ENCODE measurements at places on chromosomes 7 and 10.

DNA sequence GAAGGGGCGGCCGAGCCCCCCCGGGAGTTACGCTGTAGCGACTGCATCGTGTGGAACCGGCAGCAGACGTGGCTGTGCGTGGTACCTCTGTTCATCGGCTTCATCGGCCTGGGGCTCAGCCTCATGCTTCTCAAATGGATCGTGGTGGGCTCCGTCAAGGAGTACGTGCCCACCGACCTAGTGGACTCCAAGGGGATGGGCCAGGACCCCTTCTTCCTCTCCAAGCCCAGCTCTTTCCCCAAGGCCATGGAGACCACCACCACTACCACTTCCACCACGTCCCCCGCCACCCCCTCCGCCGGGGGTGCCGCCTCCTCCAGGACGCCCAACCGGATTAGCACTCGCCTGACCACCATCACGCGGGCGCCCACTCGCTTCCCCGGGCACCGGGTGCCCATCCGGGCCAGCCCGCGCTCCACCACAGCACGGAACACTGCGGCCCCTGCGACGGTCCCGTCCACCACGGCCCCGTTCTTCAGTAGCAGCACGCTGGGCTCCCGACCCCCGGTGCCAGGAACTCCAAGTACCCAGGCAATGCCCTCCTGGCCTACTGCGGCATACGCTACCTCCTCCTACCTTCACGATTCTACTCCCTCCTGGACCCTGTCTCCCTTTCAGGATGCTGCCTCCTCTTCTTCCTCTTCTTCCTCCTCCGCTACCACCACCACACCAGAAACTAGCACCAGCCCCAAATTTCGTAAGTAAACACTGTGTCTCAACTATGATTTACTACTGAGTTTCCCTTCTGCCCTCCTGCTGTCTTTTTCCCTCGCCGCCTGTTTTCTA lies 666 bp downstream of the NRG3 start:
- no peak for DNase-seq

- DNase-seq, result no peak
These were observed 110.2 kb upstream of the FAM20C start for GRCh38 chr7:81926-82756.

DNA sequence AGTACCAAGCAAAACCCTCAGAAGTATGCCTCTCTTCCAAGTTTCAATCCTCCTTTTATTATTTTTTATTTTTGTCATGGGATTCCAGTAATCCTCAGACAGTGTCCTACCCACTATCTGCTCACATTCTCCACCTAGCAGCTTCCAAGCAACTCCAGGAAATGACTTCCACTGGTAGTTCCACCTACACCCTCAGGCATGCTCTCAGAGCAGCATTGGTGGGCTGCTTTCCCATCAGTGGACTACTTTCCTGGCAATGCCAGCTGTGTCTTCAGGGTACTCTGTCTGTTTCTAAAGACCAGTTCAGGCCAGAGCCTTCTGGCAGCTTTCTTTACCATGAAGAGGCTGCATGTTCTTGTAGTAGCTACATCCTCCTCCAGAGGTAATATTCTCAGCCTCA lies 244.0 kb downstream of the HGF start:
- DNase-seq, result no peak

GRCh38 chr7:66140924-66141323 lies 26.3 kb downstream of the CRCP start:
- DNase-seq, result peak; percentile 55

DNA sequence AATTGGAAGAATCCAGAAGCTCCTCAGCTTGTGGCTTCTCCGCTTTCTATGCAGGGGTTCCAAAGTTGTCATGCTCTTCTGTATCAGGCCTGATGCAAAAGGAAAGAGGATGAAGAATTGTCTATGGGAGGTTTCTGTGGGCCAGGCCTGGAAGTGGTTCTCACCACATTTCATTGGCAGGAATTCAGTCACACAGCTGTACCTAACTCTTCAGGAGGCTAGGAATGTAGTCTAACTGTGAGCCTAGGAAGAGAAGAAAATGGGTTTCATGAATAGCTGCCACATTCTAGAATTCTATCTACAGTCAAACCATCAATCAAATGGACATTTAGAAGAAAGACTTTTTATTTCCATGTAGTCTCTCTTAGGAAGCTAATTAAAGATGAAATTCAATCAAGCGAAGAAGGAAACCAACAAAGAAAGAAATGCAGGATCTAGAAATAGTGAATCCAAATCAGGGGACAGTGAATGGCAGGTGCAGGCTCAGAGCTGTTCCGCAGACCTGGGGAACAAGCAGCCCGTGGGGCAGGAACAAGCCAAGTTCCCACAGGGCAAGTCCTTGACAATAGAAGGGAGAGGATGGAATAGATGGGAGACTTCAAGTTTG lies 25.4 kb upstream of the USP6NL start:
- no peak for DNase-seq

DNA sequence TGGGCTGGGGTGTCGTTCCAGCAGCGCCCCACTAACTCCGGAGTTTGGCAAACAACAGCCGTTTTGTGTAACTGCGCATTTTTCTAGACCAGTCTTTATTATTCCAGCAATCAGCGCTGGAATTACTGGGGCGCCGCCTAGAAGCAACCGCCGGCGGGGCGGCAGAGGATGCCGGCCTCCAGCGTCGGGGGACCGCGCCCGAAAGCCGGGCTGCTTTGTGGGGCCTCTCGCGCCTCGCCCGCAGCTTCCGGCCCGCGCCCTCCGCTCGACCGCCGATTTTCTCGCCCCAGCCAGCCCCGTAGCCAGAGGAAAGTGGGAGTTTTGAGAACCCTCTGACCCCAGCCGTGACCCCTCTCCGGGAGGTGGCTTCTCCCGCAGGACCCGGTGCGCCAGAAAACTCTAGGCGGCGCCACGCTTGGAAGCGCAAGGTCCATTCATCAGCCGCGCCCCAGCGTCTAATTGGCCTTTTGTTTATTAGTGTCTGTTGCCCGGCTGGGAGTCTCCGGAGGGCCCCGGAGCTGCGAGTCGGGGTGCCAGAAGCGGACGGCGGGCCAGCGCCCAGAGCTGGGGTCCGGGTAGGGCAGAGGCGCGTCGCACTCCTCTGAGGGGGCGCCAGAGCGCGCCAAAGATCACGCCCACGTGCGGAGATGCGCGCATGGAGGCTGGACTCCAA lies 10.7 kb downstream of the EMX2 start:
- DNase-seq, result no peak

- no peak for DNase-seq
These were observed 42.3 kb downstream of the AKR1E2 start for GRCh38 chr10:4868357-4868657.

GRCh38 chr7:105413887-105414437 lies 25.2 kb upstream of the SRPK2 start:
- DNase-seq, result no peak

DNA sequence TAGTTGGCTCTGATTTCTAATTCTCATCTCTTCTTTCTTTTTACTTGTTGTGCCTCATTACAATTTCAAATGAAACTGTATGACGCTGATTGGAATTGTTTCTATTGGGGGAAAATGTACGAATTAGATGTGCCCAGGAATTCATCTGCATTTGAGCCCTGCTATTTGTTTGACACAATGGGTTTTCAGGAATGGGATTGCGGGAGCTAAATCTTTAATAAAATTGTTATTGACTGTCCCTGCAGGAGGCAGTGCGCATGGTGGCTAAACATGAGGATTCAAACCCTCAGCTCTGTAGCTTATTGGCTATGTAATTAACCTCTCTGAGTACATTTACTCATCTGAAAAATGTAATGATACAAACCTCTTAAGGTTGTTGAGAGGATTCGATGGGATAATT lies 181.6 kb downstream of the NXPH1 start:
- no peak for DNase-seq

- DNase-seq, result no peak
These were observed 573.5 kb downstream of the CCSER2 start for GRCh38 chr10:84901885-84902284.

DNA sequence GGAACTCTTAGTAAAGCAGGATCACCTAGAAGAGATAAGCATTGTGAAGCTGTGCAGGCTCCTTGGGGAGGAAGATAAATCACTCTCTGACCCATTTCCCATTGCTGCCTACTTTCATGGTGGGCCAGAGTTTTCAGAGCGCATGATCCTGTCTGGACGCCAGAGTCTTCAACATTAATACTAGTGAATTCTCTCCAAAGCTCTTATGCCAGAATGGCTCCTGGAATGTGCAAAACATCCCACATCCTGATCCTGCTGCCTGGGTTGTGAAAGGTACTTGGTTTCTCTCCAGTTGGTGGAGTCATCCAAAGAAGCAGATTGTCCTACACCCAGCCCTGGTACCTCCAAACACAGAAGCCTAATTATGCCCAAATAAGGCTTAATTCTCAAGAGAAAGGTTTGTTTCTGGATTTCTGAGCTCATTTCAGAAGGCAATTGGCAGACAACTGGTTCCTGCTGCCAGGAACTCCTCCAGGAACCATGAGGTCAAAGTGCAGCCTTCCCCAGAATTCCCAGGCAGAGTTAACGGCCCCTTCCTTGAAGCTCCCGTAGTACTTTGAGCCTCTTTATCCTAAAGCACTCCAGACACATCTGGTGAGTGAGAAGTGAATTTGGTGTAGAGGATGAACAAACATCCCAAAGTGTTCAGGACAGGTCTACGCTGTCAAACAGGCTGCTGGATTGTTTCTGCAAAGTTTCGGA lies 495.2 kb downstream of the PLXNA4 start:
- DNase-seq, result no peak

- no peak for DNase-seq
These were observed 54.9 kb downstream of the KCNH2 start for GRCh38 chr7:150923196-150923595.

GRCh38 chr7:103710247-103710646 lies 264.2 kb upstream of the SLC26A5 start:
- DNase-seq, result no peak

- DNase-seq, result no peak
These were observed 28.6 kb downstream of the RABGEF1 start for GRCh38 chr7:66768865-66769832.

DNA sequence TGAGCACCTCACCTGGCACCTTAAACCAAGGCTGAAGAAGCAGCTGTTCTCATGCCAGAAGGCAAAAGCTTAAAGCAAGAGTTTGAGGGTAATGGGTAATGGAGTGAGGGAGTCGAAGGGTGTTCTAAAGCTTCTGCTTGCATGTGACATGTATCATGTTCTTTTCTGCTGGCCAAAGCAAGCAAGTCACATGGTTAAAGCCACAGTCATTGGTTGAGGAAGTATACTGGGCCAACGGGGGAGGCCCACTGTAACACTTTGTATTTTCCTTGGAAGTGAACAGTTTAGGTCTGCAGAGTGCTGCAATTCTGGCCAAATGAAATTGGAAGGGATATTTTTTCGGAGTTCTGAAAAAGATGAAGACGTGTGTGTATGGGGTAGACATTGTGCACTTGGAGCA lies 75.7 kb downstream of the REEP3 start:
- DNase-seq, result no peak

DNA sequence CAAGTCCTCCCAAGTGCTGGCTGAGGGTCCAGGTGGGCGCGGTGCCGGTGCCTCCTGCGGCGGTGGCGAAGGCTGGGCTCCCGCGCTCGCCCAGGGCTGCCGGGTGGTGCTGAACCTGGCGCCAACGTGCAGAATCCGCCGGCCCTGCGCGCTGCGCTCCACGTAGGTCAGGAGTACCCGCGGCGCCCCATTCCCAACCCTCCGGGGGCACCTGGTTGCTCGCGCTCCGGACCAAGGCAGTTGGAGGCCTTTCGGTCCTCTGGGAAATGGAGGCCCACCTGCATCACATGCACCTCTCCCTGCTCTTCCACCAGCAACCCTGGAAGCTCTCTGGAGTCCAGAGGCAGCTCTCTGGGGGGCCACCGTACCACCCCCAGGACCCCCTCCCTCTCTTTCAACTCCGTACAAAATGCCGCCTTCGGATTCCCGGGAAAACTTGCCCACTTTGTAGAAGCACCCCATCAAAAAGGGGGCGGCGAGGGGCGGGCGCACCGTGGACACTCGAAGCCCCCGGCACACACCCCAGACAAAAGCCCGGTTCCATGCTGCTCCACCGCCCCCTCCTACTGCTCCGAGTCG lies 745 bp downstream of the SLC16A9 start:
- DNase-seq, result peak; percentile 20

- DNase-seq, result no peak
These were observed 30.3 kb downstream of the CCDC3 start for GRCh38 chr10:12971001-12971788.

DNA sequence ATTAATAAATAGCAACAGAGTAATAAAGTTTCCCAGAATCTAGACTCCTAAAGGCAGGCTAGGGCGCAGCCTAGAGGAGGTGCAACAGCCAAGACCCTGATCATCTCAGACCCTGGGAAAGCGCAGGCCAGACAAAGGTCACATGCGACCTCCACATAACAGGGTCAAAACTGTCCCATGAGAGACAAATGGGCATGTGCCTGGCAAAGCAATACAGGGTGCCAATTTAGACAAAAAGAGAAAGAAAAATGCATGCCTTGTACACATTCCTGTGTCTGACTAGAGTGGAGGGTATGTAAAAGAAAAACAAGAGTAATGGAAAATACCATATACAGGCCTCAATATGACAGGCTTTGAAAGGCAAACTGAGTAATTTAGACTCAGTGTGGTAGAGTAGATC lies 22.2 kb downstream of the MPP7 start:
- no peak for DNase-seq

DNA sequence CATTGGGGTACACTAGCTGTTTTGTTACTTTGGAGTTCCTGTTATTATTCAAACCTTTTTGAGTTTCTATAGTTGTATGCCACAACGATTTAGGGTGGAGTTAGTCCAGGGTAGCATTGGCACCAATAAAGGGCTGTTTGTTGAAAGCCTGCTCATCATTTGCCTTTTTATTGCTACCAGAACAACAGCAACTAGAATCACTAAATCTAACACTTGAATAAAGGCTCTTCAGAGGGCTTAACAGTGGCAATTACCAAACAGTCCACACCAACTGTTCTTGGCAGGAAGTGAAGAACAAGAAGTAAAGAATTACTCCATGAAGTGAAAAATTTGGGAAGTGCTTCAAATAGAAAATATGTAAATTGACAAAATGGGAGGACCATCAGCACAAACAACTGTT lies 621.4 kb downstream of the PHTF2 start:
- DNase-seq, result peak; percentile 61

GRCh38 chr7:150998341-150998740 lies 7.5 kb downstream of the NOS3 start:
- no peak for DNase-seq

GRCh38 chr10:111445667-111446066 lies 368.8 kb downstream of the ADRA2A start:
- DNase-seq, result no peak

DNA sequence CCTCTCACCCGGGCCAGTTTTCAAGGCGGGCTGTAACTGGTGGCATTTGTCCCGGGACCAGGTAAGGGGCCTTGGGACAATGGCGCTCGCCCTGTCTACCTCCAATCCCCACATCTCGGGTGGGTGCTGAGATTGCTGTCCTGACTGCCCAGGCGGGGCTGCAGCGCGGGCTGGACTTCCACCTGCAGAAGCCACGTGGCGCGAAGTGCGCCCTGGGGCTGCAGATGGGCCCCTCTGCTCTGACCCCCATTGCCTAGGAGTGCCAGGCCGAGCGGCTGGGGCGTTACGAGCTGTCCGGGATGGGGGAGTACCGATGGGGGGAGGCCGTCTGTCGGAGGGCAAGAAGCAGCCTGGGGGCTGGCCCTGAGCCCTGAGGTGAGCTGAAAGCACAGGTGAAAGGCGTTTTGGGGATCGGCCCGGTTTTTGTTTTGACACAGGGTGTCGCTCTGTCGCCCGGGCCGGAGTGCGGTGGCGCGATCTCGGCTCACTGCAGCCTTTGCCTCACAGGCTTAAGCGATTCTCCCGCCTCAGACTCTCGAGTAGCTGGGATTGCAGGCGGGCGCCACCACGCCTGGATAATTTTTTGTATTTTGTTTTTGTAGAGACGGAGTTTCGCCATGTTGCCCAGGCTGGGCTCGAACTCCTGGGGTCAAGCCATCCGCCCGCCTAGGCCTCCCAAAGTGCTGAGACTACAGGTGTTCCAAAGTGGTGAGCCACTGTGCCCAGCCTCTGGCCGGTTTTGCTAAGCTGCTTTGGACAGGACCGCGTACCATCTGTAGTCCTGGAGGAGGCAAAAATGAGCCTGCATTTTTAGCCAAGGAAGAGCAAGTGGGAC lies at the start of gene SFXN2:
Gene SFXN2 (plus strand): TSS at position 16 of the 835 bp plus-strand sequence. CDS start 12,001 bp downstream, outside the sequence.
- DNase-seq, result no peak

All from globus pallidus (tissue), 1 donor.